ENCODE measurements at places on chromosomes 1 and 21.
A peak's percentile ranks its signal among the peaks of the same experiment; 100 is the strongest.

DNA sequence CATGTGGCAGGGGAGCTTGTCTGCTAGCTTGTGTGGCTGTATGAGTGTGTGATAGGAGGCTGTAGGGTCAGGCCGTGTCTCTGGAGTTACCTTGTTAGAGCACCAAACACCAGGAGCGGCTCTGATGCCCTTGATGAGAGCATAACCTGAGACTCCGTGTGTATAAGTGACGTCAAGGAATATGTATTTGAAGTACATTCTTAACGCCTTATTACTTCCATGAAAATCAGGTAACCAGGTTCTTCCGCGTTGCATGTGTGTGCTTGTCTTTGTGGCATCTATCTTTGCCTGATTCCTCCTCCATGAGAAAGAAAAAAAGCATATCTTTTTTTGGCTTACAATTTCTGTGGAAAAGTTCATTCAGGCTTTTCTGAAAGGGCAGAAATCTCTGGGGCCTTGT is 4.6 kb downstream of the OLFML3 start:
- DNase-seq = no peak

DNA sequence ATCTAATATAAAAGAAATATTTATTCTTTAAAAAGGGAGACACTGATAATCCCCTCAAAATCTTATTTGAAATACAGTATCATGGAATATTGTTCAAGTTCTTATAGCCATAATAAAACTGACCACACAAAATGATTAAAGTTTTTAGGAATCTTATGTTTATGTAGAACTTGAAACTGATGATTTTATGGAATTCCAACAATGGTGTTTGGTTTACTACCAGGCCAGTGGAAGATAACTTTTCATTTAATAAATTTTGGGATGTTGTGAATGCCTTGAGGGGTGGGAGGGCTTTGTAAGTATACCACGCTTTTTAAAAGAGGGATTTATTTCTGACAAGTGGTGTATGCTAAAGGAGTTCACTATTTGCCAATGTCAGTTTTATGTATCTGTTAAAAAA is 87.7 kb downstream of the RAB3GAP2 start:
- DNase-seq = no peak

GRCh38 chr1:50830621-50831020 is 129.4 kb downstream of the FAF1 start:
- no peak for DNase-seq

DNA sequence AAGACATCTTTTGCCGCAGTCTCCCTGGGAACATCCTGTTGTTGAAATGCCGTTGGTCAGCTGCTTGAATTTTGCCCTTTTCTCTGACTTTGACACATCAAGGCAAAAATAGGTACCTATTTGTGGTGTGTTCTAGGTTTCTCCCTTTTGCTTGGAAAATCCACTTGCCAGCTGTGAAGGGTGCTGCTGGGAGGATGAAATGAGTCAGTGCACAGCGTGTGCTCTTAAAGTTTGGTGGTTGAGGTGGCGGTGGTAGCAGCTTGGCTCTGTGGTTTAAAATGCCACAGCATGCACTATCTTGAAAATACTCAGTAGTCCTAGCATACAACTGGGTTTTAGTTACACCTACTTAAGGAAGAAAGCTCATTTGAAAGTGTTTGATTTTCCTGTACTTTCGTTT is 183.8 kb downstream of the DHRS3 start:
- no peak for DNase-seq

DNA sequence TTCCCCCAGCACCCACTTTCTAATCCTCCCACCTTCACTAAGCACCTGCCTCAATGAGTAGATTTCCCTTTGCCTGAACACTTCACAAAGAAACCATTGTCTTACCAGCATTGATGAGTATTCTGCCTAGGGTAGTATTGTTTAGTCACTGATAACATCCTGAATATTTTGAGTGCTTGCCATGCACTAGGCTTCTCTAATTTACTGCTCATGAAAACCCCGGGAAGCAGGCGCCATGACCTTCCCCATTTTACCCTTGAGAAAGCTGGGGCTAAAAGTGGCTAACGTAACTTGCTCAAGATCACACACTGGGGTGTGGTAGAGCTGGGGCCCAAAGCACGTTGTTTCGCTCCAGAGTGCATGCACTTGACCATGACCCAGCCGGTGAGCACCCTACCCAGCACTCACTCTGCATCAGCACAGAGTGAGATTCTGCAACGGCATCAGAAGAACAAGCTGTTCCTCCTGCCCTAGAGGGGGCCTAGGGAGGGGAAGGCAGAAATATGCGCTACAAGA is 10.6 kb upstream of the F3 start:
- no peak for DNase-seq

- no peak for DNase-seq
These were observed 7.1 kb downstream of the FNDC7 start for GRCh38 chr1:108719656-108720435.

- no peak for DNase-seq
These were observed 1.6 kb downstream of the PBX1 start for GRCh38 chr1:164560556-164560955.

DNA sequence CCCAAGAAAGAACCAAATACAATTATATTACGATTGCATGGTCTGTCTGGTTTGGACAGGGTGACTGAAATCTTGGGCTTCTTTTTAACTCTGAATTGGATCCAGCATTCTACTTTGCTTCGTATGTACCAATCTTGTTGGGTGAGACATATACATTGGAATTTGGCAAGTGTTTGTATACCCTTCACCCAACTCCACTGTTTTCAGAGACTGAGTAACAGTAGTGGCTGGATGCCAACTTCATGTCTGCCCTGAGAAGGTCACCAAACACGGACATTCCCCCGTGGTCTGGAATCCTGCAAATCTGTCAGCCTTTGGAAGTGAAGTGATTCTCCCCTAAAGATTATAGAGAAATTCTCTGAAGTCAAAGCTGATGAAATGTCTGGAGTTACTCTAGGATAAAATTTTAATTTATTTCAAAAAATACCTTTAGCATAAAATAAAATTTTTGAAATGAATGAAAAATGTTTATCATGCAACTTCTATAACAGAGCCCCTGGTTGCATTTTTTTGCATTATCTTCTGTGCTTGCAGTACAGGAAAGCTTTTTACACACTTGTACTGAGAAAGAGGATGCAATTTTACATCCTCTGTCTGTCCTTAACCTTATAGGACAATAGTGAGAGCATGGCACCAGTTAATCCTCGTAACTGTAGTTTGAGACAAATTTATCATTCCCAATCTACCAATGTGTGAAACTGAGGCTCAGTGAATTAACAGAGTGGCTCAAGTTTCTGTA is 201.8 kb downstream of the DISC1 start:
- DNase-seq = no peak

- DNase-seq = peak; percentile 44
These were observed 203.6 kb upstream of the CHODL start for GRCh38 chr21:18041012-18041411.

DNA sequence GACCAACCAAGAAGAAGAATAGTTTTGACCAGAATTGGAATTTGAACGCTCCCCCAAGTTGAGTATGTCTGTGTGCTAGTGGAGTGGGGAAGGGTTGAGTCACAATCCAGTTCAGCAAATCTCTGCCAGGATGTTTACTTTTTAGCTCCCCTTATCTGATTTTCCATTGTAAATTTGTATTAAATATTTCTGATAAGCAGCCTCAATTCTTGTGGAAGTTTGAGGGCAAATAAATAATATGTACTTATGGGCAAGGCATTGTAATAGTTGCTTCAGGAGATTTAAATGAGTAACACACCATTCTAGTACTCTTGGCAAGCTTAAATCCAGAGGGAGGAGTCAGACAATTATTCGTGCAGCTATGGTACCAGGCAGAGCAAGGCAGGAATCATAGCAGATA is 14.4 kb downstream of the CXADR start:
- no peak for DNase-seq

- DNase-seq = no peak
These were observed 40.4 kb downstream of the CASZ1 start for GRCh38 chr1:10755970-10756521.

GRCh38 chr1:44608141-44608540 is 66.1 kb downstream of the TMEM53 start:
- no peak for DNase-seq

DNA sequence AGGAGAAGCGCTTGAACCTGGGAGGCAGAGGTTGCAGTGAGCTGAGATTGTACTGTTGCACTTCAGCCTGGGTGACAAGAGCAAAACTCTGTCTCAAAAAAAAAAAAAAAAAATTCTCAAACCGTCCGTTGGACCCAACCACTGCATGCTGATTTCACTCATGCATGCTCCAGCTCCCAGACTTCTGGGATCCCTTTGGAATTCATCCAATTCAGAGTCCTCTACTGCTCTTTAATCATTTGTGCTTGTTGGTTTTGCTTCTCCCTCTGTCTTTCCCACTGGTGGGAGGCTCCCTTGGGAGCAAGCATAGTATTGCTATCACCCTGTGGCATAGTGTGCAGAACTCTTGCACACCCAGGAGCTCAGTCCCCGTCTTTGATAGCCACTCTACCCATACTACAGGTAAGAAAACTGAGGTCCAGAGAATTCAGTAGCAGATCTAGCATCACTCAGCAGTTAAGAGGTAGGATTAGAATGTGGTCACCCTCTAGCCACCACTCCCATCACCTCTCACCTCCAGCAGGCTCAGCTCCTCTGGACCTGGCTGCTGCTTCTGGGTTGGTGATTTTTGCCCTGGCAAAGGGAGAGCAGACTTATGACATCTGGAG is 3.1 kb upstream of the LMNA start:
- no peak for DNase-seq

DNA sequence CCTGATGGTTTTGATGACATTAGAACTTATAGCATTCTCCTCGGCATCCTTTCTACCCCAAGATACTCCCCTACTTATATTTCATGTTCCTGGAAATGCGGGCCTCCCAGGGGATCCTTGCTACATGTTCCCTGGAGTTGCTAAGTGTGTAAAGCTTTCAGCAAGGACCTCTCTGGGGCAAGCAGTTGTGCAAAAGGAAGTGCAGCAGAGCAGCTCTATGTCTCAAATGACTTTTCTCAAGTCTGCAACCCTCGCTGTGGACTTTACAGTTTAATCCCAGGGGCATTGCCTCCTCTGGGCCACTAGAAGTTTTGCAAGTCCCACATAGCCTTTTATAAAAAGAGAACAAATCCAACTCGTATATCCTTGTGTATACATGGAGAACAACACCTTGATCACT is 20.8 kb upstream of the MNDA start:
- DNase-seq = no peak

- peak; percentile 66 for DNase-seq
These were observed 133.4 kb downstream of the COP1 start for GRCh38 chr1:176073524-176074157.

DNA sequence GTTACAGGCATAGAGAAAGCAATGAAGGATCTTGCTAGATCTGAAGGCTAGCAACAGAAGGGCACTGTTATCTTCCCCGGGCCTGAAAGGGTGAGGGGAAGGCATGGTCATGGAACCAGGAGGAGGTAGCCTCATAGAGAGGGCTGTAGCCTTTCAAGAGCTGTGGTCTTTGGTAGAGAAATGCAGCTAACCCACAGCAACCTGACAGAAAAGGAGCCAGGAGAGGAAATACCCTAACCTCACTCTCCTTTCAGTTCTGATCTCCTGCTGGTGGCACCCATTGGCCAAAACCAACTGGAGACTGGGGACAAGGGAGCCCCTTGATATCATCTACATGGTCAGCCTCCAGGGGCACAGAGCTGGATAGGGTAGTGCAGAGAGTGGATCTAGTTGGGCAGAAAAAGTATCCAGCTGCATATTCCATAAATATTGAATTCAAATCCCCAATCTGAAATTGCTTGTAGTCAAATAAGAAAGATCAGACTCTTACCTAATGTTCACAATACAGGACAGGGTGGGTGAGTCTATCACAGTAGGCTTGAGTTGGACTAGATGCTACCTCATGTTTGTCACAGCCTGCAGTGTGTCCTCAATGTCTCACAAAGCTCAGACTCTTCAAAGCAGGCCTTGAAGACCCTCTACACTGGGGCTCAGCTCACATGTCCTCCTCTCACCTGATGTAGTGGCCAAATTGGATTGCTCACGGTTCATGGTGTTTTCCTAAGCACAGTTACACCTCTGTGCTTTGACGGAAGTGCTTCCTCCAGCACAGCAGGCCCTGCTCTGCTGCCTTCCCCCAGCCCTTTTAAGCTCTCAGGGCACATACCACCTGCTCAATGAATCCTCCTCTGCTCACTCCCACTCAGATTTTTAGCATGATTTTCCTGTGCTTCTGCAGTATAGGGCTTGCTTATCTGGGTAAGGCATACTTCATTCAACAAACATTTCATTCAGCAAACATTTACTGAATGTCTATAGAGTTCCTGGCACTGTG is 74.1 kb upstream of the JUN start:
- no peak for DNase-seq

DNA sequence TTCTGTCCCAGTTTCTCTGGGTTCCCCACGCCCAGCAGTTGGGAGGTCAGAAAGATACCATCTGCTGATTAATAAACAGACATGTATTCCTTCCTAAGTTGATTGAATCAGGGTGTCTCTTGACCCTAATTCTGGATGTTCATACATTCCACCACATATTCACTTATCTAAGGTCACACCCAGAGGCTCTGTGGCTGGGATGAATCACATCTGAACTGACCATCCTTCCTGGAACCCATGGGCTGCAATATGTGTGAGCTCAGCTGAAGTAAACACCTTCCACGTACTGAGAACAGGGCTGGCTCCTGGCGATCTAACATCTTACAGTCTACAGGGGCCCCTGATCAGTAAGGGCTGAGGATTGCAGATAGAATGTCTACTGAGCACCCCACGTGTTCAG is 20.5 kb upstream of the TRABD2B start:
- DNase-seq = no peak

DNA sequence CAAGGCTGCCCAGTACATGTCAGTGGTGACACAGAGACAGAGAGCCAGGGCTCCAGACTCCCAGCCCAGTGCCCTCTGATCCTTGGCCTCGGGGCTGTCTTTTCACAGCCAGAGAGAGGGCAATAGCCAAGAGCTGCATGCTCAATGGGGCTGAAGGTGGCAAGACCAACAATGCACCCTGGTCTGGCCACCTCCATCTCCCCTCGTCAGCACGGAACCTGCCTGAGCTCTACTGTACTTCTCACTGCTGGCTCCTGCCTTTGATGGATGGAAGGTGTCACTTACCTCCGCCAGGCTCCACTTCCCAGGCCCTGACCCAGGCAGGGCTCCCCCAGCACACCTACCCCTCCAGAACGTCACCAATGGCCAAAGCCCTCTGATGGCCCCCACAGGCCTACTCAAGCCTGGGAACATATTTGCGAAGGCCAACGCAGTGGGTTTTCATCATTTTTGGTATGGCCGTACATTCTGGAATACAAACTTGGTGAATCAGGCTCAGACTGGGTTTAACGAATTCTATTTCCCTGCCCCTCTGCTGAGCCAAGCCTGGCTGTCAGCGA is 88.1 kb downstream of the DMRTB1 start:
- DNase-seq = no peak

GRCh38 chr1:33242652-33243051 is 13.6 kb upstream of the ZNF362 start:
- no peak for DNase-seq
